ENCODE measurements at places on chromosomes 3 and 15.

- peak; percentile 56 for DNase-seq
Observed at GRCh38 chr3:13878281-13879101, 1.4 kb downstream of the WNT7A start.

DNA sequence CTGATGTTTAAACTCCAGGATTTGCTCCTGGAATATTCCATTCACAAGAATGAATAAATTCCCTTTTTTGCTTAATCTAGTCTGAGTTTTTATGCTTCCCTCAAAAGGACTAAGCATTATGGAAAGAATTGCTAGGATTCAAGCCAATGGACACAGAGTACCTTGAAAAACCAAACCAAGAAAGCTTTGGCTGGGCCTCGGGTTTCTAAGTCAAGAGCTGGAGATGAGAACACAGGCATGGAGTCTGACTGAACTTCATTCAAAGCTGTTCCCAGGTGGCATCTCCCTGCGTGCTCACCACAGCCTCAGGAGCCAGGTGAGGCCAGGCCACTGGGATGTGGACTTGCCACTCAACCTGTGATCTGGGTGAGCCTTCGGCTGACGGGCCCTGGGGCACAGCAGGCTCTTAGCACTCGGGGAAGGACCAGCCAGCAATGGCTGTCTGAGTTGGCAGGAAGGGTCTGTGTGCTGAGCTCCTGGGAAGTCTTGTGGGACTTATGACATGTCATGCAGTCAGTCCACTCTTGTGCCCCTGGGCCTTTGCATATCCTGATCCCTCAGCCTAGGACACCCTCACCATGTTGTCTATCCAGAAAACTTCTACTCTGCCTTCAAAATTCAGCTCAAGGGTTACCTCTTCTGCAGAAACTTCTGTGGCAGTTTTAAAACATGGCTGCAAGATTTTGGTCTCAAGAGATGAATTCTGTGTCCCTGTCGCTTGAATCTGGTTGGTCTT lies 21.8 kb downstream of the CRABP1 start:
- DNase-seq, result no peak

DNA sequence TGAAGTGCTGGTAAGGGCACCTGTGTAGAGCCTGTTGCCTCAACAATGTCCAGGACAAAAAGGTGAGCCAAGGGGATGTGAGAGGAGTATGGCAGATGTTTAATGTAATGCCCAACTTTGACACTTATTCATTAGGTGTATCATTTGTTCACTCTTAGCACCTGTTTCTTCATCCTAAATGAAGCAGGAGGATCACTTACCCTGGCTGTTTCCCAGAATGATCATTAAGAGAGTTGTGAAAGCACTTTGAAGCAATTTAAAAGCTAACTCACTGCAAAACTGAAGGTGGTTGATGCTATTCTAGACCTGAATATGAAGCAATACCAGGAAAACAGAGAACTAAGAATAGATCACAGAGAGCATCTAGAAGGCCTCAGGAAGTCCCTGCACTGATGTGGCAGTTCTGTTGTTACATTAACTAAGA lies 3.4 kb upstream of the HHLA2 start:
- no peak for DNase-seq

- DNase-seq, result peak; percentile 97
Observed at GRCh38 chr3:15601399-15602145, at the start of the genes BTD and HACL1. BTD (plus strand) TSS chr3:15601745; CDS start chr3:15635440, 33,695 bp downstream. HACL1 (minus strand) TSS chr3:15601569; CDS start chr3:15601463, 106 bp downstream.

- DNase-seq, result no peak
Observed at GRCh38 chr3:64805248-64805647, 117.4 kb upstream of the ADAMTS9 start.

GRCh38 chr15:65525622-65526021 lies 4.6 kb upstream of the HACD3 start:
- DNase-seq, result no peak

GRCh38 chr3:126018995-126019394 lies 50.0 kb downstream of the ROPN1B start:
- no peak for DNase-seq

GRCh38 chr3:38226273-38226672 lies 39.3 kb upstream of the SLC22A13 start:
- no peak for DNase-seq

DNA sequence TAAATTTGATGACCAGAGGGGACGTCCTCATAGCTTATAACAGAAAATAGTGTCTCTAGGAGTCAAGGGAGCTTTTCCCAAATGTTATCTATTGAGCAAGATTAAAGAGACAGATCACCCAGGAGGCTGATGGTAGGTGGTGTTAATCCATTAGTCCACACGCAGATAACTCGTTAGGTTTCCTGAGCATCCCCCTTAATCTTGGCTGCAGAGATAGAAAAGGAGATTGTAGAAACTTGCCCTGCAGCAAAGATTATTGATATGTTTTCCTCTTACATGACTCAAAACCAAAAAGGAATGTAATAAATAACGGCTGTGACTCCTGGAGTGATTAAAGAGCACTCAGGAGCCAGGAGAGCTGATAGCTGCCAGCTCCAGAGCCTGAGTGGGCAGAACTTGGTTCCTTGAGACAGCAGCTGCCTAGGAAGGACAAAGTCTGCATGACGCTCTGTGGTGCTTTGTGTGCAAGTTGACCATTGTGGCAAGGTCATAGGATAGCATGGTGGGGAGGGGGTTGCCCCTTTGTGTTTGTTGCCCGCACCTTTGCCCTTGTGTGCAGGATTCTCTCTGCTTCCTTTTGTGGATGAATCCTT lies 234.8 kb downstream of the PTPRG start:
- DNase-seq, result no peak

DNA sequence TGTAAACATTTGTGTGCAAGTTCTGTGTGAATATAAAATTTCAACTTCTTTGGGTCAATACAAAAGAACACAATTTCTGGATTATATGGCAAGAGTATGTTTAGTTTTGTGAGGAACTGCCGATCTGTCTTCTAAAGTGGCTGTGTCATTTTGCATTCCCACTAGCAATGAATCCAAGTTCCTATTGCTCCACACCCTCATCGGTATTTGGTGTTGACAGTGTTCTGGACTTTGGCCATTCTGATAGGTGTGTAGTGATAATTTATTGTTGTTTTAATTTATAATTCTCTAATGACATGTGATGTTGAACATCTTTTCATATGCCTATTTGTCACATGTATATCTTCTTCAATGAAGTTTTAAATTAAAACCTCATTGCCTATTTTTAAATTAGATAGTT lies 58.2 kb upstream of the TMC3 start:
- no peak for DNase-seq

- DNase-seq, result no peak
Observed at GRCh38 chr15:100284701-100285100, 57.1 kb downstream of the ADAMTS17 start.

DNA sequence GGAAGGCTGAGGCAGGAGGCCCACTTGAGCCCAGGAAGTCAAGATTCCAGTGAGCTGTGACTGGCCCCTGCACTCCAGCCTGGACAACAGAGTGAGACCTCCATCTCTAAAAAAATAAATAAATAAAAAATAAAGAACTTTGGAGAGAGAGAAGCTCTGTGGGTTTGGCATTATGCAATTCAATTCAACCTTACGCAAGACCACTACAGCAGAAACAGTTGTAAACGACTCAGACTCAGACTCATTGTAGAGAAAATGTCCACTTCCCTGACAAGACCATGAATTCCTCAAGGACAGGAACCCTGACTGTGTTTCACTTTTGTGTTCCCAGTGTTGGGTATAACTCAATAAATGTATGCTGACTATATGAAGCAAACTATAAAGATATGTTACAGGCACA lies 90.3 kb upstream of the C3orf80 start:
- peak; percentile 15 for DNase-seq

DNA sequence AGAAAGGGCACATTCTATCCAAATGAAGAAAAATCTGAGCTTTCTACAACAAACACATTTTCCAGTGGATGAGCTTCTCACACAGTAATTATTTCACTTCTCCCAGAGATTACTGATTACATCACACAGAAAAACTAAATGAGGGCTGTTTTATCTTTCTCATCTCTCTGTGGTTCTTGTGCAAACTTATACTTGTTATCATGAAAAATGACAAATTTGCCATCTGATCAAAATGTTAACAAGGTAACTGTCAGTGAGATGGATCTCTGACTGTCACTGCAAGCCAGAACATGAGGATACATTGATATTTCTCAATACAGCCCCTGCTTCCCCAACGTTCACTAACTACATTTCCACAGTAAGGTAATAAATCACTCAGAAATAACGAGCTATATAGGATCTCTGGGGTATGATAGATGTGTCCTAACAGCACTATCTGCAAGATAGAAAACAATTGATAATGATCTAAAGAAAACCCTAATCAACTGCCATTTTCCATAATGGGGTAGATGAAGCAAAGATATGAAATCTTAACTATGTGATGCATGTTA lies 829.3 kb upstream of the CFAP20DC start:
- no peak for DNase-seq

- DNase-seq, result no peak
Observed at GRCh38 chr3:38545983-38546382, 49.8 kb downstream of the EXOG start.

DNA sequence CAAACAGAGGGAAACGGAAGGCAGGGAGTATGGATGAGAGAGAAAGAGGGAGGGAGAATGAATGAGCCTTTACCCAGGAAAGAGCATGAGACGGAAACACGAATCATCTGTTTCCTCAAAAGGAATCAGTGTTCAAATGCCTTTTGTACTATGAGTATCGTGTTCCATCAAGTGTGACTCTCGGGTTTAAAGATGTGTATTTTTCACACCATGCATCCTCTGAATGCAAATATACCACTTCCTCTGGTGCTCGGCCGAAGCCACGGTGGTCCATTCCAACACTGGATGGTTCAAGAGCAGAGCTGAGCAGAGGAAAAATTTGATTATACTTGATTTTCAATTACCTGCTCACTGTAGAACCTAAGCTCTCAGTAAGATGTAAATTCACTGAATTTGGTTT lies 505.1 kb downstream of the MECOM start:
- no peak for DNase-seq

DNA sequence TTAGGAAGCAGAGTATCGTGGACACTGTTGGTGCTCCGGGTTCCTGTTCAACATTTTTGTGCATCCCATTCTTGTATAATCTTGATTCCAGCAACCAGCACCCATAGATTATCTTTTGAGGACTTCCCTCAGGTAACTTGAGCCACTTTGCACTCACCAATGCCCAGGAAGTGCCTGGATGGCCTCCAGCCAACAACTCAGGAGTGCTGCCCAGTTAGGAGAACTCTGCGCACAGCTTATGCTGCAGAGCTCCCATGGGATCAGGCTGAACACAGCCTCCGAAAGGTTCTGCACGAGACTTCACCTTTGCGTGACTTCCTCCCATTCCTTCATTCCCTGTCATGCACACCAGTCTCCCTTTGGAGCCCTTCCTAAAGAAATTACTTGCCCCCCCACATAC lies 64.3 kb upstream of the LRRN1 start:
- DNase-seq, result no peak

- peak; percentile 58 for DNase-seq
Observed at GRCh38 chr3:151305060-151305774, 11.4 kb downstream of the GPR87 start.

DNA sequence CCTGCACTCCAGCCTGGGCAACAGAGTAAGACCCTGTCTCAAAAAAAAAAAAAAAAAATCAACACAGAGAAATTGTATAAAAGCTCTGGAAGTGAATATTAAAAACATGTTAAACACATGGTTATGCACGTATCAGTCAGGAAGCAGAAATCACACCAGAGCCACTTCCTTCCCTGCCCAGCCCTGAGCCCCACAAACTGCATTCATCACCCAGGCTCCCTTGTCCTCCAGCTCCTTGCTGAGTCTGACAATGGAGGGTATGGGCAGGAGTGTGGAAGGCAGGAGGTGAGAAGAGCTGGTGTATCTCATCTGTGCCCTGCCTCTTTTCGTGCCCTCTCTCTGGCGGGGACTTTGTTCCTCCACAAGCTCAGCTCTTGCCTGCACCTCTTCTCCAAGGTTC lies 12.1 kb upstream of the LOXL1 start:
- DNase-seq, result no peak

DNA sequence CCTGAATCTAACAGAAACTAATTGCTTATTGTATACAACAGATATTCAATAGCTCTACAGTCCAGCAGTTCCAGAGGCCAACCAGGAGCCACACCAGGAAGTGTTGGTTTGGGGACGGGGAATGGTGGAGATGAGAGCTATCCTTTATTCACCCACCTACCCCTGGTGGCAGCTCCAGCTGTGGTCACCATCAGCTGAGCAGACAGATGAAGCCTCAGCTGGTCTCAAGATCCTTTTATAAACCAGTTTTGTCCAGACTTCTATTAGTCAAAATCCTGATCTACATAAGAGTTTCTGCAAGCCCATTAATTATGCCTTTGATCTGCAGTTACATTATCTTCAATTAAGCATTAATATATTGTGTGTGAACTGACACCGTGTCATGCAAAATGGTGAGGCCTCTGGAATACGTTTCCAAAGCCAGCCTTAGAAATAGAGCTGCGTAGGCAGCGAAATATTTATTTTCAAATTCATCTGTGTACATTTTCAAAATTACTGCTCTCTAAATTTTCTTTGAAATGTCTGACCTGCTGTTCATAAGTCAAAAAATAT lies 488.8 kb downstream of the FOXP1 start:
- no peak for DNase-seq

- DNase-seq, result no peak
Observed at GRCh38 chr3:113441051-113441770, at the start of gene CFAP44. CFAP44 (minus strand) TSS chr3:113441493; CDS start chr3:113433664, 7,829 bp downstream.

DNA sequence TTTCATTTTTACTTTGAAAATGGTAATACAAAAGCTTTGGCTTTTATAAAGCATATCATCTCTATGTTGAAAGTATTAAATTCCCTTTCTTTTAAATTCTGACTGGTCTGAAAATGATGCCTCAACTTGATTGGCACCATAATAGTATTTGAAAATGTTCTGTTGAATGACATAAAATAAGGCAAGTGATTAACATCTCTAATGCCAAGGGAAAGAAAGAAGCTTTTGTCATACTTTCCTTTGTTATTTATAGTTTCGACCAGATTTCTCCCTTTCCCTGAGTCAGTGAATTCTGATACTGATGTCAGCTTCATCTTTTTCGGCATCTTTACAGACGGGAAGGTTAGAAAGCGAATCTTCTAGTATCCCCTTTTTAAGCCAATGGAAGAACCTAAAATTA lies 3.4 kb upstream of the AP4E1 start:
- no peak for DNase-seq

DNA sequence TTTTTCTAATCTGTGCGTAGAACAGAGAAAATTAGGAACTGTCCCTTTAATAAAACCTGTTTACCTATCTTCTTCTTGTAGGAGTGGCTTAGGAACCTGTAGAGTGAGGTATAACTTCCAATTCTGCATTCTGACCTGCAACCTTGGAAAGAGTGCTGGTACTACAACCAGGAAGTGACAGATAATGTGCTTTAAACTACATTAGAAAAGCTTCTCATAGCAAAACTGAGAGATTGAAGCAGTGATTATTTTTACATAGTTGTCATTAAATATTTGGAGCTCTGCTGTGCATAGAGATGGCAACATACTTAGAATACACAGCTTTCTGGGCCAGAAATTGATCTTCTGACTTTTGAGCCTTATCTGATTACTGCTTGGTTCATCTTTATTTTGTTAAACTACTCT lies 50.4 kb upstream of the ZDHHC23 start:
- DNase-seq, result no peak

DNA sequence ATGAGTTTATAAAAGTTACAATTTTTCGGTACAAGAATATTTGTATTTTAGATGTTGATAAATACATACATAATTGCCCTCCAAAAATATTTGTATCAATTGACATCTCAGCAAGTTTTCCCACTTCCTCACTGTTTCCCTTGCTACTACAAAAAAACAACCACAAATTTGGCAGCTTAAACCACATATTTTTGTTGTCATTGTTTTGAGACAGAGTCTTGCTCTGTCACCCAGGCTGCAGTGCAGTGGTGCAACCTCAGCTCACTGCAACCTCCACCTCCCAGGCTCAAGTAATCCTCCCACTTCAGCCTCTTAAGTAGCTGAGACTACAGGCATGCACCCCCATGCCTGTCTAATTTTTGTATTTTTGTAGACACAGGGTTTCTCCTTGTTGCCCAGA lies 162.8 kb upstream of the RARB start:
- DNase-seq, result no peak
